Activated CD8-positive, alpha-beta T cell treated with anti-CD3 and anti-CD28 coated beads for 36 hours (primary cell): ENCODE measurements at places on chromosomes 11 and 22. TPM values are rescaled to one million over a fixed set of nuclear protein-coding genes. Genes with fewer than 3 reads are reported as not detected.

Gene TEAD1
- total RNA-seq, result 0.83 TPM

Gene KBTBD4
- total RNA-seq, result 15.4 TPM

Gene CD248
- total RNA-seq, result 16.3 TPM

Gene NLRP14
- 0.11 TPM for total RNA-seq

Gene SSTR3
- total RNA-seq, result 8.5 TPM

Gene OR52M1
- total RNA-seq, result not detected

Gene UPK2
- 2.2 TPM for total RNA-seq

Gene MAML2
- total RNA-seq, result 12.5 TPM

Gene PRAME
- total RNA-seq, result not detected
